AG08395 (cell line): ENCODE measurements at places on chromosomes 7 and 10.

DNA sequence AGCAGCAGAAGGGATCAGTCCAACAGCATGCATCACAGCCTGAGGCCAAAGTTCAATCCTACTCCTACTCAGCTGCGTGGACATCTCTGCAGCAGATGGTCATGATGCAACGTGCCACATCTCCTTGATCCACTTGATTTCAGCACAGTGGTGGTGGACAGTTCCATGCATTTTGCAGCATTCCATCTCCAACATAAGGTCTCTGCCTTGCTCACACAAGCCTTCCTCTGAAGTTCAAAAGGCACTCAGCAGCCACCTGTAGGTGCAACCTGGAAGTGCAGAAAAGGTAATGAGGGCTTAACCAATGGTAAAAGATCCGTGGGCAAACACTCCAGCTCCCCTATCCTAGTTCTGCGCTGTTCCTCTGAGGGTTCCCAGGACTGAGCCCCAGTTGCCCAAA is 57.5 kb upstream of the CHCHD3 start:
- peak; percentile 34 for DNase-seq

DNA sequence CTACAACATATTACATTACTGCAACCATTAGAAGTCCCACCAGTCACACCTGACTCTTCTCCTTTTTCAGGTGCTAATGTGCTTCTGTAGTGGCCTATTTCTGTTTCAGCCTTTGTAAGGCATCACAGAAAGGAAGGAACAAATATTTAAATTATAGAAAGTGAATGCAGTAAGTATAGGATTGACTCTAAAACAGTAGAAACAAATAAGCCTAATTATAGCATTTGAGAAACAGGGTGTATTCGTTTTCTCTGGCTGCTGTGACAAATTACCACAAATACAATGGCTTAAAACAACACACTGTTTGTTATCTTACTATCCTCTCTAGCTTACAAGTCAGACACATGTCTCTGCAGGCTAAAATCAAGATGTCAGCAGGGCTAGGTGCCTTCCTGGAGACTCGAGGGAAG is 69.4 kb downstream of the CCSER2 start:
- DNase-seq = no peak

DNA sequence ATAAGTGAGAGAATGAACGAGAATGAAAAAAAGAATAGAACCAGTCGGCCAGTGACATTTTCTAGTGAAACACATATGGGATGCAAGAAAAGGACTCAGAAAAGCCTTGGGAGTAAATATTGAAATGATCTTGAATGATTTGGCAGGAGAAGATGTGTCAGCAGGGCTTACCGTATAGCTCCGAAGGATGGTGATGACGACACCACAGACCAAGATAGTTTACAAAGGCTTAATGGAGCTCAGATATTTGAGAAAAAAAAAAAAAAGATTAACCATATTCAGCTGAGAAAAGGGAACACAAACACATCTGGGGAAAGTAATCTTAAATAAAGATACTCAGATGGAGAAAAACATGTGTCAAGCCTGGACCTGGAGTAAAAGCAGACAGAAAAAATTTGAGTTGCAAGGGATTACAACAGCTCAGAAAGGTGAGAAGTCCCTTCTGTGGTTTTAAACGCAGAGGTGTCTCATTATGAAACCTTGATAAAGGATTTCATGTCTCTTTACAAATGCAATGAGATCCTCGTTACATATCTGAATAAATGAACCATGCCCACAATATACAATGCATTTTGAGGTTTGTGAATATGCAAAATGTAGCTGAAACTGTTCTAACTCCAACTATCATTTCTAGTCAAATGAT is 36.0 kb downstream of the DNAJB9 start:
- no peak for DNase-seq

DNA sequence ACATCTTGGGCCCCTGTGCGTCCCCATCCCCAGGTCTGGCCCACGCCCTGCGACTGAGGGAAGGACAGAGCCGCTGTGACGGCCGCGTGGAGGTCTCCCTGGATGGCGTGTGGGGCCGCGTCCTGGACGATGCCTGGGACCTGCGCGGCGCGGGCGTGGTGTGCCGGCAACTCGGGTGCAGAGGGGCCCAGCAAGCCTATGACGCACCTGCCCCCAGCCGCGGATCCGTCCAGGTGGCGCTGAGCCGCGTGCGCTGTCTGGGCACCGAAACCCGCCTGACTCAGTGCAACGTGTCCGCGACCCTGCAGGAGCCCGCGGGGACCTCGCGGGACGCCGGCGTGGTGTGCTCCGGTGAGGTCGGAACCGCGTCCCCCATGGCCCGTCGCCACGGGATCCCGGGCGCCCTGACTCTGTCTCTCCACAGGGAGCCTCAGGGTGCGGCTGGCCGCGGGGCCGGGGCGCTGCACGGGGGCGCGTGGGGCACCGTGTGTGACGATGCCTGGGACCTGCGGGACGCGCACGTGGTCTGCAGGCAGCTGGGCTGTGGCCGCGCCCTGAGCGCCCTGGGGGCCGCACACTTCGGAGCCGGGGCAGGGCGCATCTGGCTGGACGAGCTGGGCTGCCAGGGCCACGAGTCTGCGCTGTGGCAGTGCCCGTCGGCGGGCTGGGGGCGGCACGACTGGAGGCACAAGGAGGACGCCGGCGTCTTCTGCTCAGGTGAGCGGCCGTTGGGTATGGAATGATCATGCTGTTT is 5.9 kb downstream of the SCART1 start:
- DNase-seq = no peak

DNA sequence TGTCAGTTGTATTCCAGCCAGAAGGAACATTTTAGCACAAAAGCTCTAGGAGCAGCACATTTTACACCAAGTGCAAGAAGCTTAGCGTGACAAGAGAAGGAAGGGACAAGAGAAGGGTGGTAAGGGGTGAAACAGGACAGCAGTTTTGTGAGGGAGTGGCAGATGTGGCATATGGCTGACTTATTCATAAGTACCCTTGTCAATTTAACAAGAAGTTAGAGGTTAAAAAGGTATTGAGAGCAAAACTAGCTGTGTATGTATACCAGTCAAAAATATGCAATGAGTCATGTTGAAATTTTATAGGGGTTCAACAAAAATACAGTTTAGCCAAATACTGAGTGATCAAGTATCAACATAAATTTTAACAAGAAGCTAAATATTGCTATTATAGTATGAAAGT is 561.5 kb upstream of the POT1 start:
- DNase-seq = no peak

GRCh38 chr7:142066536-142066935 is 45.0 kb upstream of the MGAM2 start:
- DNase-seq = no peak

DNA sequence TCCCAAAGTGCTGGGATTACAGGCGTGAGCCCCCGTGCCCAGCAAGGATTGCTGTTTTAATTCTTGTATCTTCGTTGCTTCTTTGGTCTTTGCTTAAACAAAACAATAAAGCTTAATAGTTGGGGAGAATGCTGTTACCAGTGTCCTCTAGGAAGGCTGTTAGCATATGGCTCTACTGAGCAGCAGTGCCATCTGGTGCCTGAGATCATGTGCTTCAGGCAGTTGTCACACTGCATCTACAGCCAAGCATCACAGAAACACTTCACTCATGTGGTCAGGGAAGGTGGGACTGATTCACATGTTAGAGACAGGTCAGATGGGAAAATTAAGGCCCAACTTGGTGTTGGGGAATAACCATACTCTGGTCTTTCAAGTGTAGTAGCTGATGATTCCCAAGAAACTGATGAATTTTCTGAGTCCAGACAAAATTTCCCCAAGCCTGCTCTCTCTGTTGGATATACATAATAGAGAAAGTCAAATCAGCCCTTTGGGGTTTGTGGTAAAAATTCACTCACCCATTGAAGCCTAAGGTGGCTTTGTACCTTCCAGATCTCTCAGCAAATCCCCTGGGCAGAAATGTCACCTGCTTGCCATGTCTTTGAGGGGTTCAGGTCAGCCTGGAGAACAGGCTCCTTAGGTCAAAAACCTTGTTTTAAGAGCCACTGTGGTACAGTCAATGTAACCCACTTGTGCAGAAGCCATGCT is 28.4 kb downstream of the UBE2D4 start:
- peak; percentile 85 for DNase-seq

DNA sequence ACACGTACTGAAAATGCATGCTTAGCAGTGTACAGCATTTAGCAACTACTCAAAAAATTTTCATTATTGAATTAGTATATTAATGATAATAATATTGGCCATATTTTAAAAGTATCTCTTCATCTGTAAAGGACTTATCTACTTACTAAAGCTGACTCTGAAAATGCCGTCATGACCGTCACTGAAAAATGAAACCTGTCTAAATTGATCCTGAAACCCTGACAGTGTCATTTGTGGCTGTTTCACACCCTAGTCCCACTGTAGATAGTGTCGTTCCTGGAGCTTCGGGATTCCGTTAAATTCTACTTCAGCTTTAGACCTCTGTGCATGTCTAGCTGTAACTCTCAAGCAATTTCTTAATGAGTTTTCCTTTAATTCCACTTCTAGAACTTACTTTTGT is 35.8 kb upstream of the EZH2 start:
- DNase-seq = no peak

DNA sequence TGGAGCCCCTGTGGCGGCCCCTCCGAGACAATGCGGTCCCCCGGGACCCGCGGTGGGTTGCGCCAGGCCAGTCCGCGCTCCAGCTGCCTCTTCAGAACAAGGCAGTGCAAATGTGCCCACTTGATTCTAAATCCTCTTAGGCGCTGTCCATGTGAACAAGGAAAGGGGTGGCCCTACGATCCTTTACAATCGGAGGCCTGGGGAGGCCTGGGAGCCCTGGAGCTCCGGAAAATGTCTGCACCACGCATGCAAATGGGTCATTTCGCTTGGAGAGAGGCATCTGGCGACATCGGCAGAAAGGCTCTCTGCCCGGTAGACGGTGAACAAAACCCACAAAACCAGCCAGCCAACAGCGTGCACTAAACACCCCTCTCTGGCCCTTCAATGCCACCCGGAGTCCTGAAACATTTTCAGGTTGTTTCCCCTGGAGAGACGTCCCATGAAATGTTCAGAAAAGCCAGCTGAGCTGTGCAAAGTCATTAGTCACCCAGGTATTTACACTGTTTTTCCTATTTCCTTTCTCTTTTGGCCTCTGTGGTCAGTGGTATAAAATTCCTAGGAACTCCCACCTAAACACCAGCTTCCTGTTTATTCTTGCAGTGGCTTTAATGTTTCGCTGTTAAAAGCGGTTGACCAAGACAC is 102.8 kb upstream of the ZNF438 start:
- DNase-seq = peak; percentile 30

DNA sequence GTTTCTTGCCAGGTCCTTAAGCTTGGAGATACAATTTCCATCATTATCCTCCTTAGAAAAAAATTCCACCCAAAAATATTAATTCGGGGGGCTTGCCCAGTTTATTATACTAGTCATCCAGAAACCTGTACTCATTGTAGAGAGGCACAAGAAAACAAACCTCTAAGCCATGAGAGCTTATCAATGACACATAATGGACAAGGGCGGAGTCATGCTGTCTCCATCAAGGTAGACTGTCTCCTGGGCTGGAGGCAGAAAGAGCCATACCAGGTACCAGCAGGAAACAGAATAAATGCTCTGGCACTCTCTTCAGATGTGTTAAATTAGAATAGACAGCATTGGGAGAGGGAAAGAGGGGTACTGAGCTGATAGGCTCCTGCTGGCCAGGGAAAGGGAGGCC is 69.8 kb upstream of the GSDME start:
- DNase-seq = no peak

GRCh38 chr7:134925766-134926165 is 60.5 kb upstream of the AGBL3 start:
- DNase-seq = no peak
